Hematopoietic multipotent progenitor cell (in vitro differentiated cells): ENCODE measurements at places on chromosomes 2 and 18.

DNA sequence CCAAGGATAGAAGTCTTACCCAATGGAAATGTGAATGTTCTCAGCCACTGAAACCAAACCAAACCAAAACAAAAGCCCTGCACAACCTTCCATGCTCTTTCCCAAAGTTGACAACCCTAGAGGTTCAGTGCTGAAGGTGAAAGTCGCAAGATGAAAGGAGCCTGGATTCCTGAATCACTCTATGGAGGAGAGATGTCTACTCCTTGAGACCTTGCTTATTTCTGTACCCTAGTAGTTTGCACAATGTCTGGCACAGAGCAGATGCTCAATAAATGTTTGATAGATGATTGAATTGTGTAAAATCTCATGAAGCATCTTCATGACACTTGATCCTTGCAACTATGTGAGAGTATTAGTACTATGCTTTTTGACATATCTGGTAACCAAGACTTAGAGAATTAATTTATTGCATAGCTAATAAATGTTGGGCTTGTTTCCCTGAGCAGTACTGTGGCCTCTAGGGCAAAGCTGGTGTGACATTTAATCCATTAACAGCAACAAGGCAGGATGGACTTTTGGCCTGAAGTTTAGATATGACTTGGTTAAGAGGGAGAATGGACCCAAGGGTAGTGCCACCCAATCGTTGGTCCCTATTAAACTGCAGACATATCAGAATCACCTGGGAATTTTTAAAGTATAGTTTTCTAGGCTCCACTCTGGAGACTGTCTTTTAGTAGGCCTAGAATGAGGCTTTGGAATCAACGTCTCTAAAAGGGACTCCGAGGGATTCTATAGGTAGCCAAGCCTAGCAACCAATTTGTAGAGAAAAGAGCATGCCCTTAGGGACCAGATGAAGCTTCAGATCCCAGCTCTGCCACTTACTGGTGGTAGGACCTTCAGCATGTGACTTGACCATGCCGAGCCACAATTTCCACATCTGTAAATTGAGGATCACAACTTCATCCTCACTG lies 145.9 kb downstream of the DDX1 start:
- no peak for DNase-seq

GRCh38 chr2:221792971-221793521 lies 220.9 kb upstream of the EPHA4 start:
- no peak for DNase-seq

DNA sequence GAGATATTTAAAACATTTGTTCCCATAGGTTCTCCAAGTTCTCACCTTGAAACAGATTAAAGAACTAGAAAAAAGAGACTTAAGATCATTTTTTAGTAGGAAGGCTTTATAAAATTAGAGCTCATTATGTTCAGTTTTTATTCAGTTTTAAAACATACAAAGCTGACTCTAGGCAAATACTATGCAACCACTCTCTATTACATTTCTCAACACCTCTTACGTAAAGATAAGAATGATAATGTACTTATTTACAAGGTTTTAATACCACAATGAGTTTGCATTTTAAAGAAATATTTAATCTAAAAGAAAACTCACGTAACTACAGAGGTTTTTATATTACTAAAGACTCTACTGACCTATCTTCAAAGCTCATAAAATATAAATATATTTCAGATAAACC lies 68.8 kb downstream of the TMEM131 start:
- DNase-seq = no peak

DNA sequence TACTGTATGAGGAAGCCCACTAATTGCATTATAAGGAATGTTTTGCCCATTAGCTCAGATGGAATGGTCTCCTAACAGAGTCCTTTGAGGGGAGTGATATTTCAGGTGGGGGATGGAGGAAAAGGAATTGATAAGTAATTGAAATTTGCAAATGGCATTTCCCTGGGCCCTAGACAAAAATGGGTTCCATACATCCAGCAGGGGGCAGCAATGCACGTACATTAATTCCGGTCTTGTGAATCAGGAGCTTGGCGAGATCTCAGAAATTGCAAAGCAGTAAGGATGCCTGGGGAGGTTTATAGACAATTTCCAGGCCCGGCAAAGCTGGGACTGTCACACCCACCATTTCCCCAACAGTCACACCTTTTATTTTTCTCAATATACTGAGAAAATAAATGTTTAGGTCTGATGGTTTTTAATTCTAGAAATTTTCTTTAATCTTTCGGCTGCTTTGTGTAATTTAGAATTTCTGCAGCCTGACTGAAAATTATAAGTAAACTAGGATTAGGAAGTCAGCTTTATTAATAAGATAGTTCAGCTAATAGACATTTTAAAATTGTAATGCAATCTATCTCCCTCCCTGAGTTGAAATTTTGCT lies 122.8 kb downstream of the LYPD1 start:
- DNase-seq = peak; percentile 29

DNA sequence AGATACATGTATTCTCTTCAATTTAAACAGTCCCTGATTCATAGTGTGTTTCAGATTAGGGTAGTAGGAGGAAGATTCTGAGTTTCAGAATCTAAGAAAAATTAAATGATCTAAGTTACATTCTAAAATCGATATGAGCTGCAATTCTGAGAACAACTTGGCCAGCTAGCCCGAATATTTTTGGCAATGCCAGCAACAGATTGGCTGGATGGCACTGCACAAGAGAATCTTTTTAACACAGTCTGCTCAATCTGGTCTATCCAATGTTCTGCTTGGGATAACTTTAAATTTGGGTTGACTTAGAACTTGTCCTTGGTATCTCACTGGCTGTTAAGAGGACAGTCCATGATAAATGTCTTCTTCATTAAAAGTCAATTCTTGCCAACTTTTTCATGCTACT lies 853.9 kb downstream of the NRXN1 start:
- DNase-seq = no peak

GRCh38 chr2:12361506-12361905 lies 355.2 kb upstream of the TRIB2 start:
- no peak for DNase-seq

DNA sequence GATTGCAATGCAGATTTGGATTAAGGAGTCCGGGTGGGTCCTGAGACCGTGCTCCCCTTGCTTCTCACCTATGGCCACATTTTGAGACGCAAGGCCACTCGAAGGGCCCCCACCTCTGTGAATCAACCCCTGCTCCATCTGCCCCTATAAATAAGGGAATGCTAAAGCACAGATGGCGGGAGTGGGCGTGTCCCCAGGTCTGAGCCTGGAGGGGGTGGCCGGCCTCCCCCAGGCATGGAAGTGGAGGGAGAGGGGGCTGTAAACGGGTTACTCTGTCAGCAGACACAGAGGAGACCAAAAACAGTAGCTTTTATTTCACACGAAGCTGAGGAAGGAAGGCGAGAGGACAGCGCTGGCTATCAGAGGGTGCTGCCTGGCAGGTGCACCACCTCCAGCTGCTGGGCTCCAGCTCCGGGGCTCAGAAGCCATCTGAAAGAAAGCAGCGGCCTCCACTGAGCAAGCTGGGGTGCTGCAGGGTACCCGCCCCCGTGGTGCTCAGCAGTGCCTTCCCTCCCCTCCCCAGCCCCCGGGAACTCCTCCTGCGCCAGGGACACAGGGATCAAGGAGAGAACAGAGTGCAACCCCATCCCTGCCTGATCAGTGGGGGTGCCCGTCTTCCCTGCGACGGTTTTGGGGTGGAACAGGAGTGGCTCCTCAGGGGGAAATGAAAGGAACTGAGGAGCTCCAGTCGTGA lies 56.7 kb upstream of the RAB6C start:
- no peak for DNase-seq

DNA sequence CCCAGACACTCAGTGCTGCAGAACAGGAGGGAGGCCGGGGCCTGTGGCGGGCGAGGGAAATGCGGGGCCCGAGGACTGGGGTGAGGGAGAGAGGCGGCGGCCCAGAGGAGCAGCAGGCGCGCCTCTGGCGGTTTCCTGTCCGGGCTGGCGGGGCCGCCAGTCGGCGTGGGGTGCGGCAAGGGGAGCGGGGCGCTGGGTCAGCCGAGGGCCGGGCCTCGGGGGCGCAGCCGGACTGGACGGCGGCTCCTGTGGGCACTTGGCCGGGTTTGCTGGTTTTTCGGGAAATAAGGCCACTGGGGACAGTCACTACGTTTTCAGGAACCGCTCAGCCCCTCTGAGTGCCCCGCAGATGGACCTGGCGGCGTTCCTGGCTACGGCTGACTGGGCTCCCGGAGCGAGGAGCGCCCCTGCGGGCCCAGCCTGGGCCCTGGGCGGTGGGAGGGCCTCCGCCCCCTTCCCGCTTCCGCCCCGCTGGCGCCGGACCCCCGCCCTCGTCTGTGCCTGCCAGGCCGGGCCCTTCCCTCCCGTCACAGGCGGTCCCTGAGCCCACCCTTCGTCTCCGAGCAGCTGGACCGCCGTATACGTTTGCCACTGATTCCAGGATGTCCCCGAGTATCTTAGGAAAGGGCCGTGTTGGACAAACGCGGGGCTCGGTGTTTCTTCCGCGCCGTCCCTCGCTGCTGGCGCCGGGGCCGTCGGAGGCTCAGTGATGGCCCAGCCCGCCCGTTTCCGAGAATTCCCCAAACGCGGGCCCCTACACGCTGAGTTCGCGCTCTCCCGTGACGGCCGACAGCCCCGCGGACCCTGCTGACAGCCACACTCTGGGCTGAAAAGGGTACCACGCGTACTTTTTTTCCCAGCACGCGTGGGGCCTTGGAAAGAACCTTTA lies 84.6 kb downstream of the FAM210A start:
- peak; percentile 29 for DNase-seq

DNA sequence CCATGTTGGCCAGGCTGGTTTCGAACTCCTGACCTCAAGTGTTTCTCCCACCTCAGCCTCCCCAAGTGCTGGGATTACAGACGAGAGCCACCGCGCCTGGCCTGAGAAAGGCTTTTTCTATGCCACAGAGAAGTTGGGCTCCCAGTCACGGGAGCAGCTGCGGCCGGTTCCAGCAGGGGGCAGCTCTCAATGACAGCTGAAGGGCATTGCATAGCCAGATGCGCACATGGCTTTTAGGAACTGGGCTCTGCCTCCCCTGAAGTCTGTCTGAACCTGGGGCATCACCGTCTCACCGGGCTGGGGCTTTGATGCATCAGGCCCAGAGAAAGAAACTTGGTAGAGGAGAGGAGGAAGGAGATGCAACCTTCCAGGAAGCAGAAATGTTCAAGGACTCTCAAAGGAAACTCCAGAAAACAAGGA lies 84.2 kb upstream of the LAPTM4A start:
- DNase-seq = peak; percentile 47

GRCh38 chr18:13216711-13217465 lies 1.7 kb upstream of the LDLRAD4 start:
- peak; percentile 61 for DNase-seq

DNA sequence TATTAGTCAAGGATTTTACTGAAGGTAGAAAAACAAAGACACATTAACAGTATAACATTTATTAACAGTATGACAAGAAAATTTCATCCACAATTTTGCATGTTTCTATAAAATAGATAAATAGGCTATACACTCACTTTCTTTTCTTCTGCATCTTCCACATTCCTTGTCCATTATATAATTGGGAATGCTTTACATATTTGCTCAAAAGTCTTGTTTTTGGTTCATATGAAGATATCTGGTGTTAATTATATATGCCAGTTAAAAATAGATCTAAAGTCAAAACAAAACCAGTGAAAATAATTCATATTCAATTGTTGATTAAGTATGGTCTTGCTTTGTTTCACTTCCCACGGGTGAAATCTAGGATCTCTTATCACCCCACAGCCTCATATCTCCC lies 53.4 kb downstream of the SERPINB7 start:
- DNase-seq = no peak

DNA sequence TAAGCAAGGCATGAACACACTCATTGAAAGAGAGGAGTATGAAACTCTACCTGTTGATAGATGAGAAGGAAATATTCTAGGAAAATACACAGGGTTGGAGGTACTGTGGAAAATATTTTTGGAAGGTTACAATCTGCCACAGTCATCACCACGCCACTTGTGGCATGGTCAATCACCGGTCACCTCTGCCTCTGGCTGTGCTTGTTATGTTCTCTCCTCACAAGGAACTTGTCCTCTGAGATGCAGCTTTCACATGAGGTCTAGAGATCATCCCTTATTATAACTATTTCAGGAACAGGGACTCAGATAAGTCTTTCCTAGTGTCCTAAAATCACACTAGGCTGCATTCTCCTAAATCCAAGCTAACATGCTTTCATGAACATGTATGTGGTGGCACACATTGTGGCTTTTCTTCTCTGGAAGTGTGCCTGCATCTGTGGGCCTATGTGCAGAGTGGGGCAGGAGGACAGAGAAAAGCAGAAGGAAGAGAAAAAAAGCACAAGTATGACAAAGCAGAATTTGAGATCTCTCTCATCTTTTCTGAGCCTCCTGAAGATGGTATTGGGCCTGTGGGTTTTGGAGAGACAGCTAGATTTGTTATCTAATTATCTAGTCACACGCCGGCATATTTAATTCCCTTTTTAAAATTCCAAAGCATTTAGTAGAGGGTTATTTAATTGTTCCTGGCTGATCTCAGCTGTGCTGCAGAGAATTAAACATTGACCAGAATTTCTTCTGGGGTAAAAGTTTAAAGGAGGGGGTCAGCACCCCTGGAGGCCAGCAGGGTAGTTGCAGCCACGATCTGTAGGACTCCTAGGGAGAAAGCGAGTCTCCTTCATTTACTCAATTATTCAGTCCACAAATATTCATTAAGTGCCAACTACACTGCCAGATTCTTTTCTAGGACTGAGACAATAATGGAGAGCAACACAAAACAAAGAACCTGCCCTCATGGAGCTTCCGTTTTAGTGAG lies 294.6 kb downstream of the RDH14 start:
- peak; percentile 57 for DNase-seq

DNA sequence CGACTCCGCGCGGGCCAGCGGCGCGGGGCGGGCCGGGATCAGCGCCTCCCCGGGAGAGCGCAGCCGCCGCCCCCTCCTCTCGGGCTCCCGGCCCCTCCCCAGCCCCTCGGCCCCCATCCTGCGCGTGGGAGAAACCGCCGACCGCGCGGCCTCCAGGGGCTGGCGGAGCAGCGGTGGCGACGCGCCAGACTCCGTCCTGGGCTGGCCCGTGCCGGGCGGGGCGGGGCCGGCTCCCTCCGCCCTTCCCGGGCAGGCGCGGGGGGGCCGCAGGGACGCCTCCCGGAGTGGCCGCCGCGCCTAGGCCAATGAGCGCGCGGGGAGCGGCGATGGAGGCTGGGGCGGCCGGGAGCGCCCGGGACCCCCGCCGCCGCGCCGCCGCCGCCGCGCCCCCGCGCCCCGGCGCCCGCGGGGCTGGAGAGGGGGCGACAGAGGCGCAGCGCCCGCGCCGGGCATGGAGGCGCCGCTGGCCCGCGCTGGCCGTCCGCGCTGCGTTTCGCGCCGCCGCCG lies 49.1 kb downstream of the KCNIP3 start:
- DNase-seq = no peak

- no peak for DNase-seq
These were observed 1.1 kb upstream of the SULT6B1 start for GRCh38 chr2:37189452-37190153.

DNA sequence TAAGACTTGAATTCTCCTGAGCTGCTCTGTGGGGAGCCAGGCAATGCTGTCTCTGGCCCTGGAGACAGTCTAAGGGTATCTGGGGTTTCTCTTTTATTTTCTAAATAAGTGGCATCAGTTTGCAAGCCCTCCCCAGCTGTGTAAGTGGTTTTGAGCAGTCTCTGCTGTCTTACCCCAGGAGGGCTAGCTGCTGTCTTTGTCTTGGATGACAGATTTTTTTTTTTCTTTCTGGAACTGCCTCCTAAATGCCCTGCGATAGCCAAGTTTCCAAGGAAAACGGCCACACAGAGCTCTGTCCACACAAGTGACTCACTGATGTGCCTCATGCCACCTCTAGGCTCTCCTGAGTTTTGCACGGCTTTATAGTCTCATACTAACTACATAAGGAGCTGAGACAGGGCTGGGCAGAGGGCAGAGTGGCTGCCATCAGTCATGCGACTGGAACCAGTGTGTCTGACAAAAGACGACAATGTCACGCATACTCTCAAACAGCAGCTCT lies 37.2 kb upstream of the THOC1 start:
- no peak for DNase-seq

- DNase-seq = no peak
These were observed 36.7 kb downstream of the TRABD2A start for GRCh38 chr2:84844141-84844540.
